ENCODE measurements at places on chromosomes 7 and 10. TPM values are rescaled to one million over a fixed set of nuclear protein-coding genes. Genes with fewer than 3 reads are reported as not detected.

- DNase-seq, result no peak
These were observed 167.2 kb downstream of the FRMD4A start for GRCh38 chr10:14163377-14164086.

- DNase-seq, result no peak
These were observed 65.4 kb downstream of the CELF2 start for GRCh38 chr10:11083051-11083450.

GRCh38 chr7:40329601-40330153 lies 194.9 kb downstream of the SUGCT start:
- DNase-seq, result peak; percentile 52

- DNase-seq, result no peak
These were observed 513.4 kb upstream of the GRM3 start for GRCh38 chr7:86130268-86130667.

DNA sequence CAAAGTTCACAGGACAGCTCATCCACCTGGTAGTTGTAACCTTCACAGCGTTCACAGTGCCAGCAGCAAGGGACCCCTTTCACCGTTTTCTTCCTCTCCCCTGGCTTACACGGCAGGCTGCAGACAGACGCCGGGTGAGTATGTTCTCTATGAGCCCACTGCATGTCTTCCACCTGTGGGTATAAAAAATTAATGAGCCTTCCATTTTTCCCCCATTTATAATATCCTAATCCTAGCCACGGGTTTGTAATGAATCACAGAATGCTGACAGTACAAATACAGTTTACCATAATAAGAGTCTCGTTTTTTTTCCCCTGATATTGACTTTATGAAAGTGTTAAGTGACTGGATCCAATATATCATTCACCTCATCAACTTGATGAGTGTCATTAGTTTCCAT lies 719.0 kb downstream of the GRM8 start:
- no peak for DNase-seq

GRCh38 chr7:46982928-46983327 lies 599.0 kb downstream of the TNS3 start:
- DNase-seq, result no peak

DNA sequence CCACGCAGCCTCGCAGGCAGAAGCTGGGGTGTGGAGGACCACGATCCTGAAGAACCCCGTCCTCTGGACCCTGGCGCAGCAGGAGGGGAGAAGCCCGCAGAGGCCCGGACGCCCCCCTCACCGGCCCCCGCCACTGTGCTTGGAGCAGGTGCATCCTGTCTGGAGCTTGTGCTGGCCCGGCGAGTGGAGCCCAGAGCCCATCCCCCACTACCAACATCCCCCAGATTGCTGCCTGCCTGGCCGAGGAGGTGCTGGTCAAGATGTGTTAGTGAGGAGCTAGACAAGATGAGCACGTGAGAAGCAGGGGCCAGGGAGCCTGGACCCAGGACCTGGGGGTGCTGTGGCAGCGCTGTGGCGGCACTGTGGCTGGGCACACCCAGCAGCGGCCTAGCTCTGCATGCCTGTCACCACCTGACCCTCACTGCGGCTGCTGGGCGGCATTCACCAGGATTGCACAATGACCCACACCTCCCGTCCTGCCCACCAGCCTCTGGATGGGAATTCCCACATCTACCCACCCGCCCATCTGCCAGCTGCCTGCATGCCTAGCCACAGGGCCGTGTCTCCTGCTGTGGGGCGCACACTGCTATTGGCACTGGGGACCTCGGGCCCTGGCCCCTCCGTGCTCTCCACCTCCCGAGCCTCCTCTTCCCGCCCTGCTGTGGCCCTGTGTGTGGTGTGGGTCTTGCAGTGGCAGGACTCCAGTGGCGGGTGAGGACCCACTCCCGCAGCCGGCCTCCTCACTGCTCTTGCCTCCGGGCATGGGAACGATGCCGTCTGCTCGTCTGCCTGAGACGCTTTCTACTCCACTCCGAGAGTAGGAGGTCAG lies 11.8 kb downstream of the GPR146 start:
- DNase-seq, result no peak

- DNase-seq, result no peak
These were observed 27.7 kb downstream of the SHOC2 start for GRCh38 chr10:110947061-110947595.

GRCh38 chr7:129550693-129551360 lies 48.5 kb downstream of the SMKR1 start:
- peak; percentile 56 for DNase-seq

DNA sequence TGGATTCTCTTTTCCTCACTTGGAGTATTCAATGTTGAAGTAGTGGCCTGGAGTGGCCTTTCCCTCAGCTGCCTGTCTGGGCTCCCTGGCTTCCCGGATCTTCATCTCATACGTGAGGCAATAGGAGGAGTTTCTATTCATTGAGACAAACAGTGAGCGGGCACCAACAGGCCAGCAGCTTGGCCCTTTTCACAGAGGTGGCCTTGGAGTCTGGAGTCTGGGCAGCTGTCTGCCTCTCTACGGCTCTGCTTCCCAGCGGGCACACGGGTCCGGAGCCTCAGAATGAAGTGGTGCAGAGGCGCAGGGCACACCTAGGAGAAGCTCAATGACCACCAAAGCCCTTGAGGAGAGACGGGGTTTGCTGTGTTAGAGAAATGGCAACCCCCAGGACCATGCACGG lies 169.4 kb downstream of the CCDC3 start:
- DNase-seq, result no peak

GRCh38 chr7:12581897-12582296 lies 11.4 kb downstream of the SCIN start:
- no peak for DNase-seq

DNA sequence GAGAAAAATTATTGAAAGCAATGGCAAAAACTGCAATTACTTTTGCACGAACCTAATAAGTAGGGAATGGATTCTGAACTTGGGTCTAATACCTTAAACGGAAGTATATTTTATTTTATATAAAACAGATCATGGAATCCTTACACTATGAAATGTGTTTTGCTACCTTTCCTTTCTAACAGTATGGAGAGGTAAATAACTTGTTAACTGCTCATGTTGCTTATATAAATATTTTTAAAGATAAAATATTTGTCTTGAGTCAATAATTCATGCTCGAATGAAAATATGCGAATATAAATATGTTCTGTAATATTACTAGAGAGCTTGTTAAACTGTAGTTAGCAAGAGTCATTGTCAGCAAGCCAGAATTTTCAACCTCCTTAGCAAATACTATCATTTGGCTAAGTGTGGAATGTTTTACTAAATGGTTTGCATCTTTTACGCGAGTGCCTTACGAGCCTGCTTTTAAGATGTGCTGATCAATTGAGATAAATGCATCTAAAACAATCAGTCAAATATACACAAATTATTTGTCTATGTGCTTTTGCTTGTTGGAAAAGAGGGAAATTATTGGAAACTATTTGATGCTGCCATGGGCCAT lies 5.9 kb downstream of the GNAT3 start:
- DNase-seq, result no peak

- no peak for DNase-seq
These were observed 75.0 kb downstream of the LANCL2 start for GRCh38 chr7:55440040-55440690.

GRCh38 chr7:44638611-44639557 lies 32.5 kb downstream of the OGDH start:
- DNase-seq, result no peak

DNA sequence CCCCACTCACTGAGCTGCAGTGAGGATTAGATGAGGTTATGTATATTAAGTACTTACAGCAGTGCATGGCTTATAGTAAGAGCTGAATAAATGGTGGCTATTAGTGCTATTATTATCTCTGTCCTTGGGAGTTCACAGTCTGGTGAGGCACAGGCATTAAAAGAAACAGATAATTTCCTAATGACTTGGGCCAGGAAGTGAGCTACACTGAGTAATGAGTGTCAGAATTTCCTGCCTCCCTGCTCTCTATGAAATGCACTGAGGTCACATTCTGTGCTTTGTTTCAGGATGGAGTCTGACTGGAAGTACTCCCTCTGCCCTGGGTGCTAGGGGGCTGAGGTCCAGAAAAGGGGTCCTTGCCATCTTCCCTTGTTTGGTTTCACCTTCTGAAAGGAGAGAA lies 48.7 kb upstream of the LOXL4 start:
- no peak for DNase-seq

DNA sequence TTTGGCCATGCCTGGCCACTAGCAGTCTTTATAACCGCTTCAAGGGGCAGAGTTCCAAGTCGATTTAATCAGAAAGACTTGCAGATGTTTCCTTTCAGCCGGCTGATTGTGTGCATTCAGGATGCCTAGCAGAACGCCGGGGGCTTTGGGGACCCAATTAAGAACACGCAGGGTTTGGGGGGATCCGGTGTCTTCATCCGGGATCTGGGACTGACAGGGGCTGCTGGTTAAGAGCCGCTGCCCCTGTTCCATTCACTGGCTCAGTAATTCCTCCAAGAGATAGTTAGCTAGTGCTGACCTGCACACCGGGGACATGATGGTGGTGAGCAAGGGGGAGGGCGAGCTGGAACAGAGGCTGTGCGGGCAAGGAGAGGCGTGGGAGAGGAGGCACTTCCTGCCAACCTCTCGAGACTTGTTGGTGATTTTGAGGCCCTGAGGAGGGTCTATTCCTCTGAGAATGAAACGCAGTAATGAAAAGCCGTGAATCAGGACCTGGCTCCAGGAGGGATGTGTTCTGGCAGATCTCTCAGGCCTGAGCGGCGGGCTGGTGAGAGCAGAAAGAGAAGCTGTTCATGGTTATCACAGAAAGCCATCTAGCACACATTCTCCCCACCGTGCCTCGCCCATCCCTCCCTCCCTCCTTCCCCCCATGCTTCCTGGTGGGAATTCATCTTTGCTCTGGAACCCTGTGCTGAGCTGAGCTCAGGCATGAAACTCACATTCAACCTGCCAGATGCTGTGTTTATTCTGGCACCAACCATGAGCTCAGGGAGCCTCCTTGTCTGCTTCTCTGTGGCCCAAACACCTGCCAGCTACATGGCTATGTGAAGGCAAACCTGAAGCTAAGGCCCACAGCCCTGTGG lies 152.0 kb downstream of the CCDC3 start:
- no peak for DNase-seq

DNA sequence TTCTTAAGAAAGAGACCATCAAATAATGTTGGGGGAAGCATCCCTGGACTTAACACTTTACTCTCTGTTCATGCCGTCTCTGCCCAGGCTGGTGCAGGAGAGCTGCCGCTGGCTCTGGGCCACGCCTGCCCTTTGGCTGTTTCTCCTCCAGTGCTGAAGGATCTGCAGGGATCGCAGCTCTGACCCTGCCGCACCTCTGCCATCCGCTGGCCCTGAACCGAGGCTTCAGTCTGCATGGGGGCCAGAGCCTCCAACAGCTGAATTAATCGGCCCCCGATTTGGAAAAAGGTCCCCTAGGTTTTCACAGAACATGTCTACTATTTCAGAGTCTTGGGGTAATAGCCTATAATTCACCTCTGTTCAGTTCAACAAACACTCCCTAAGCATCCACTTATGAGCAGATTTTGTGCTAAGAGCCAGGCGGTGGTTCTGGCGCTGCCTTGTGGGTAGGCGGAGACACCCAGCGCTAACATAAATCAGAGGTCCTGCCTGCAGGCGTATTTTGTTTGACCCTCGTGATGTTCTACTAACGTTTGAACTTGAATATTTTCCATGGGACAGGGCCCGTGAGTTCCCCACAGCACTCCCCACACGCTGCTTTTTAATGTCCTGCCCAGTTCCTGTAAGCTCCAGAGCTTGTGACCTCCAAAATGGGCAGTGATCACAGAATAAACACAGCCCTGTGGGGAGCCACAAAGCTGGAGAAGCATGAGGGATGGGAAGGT lies 99.0 kb downstream of the DYNC2I1 start:
- DNase-seq, result no peak

GRCh38 chr10:119531067-119531466 lies 11.5 kb downstream of the RGS10 start:
- DNase-seq, result no peak

Gene LIPJ
- polyA plus RNA-seq, result 0.05 TPM

Gene CALML3
- 0.45 TPM for polyA plus RNA-seq

Gene CARD11
- polyA plus RNA-seq, result 0.48 TPM

Gene PTF1A
- not detected for polyA plus RNA-seq

Gene AKR1E2
- 3.8 TPM for polyA plus RNA-seq

Gene CEP41
- polyA plus RNA-seq, result 16.6 TPM

Gene CRTAC1
- 0.35 TPM for polyA plus RNA-seq

Gene DDC
- not detected for polyA plus RNA-seq

Gene KEL
- polyA plus RNA-seq, result 1.1 TPM

Gene NAT16
- not detected for polyA plus RNA-seq

Gene GSTO2
- 1.1 TPM for polyA plus RNA-seq

Gene CYP2C19
- not detected for polyA plus RNA-seq

Gene GPER1
- 14.2 TPM for polyA plus RNA-seq

Gene DLG5
- 28.0 TPM for polyA plus RNA-seq

Gene PON1
- 0.46 TPM for polyA plus RNA-seq

Gene SLC39A12
- not detected for polyA plus RNA-seq
